ENCODE measurements at places on chromosomes 4 and X. TPM values are rescaled to one million over a fixed set of nuclear protein-coding genes. Genes with fewer than 3 reads are reported as not detected.

GRCh38 chrX:136608295-136608933 lies 39.5 kb upstream of the CD40LG start:
- no peaks in the 10 kb centered on the region for H3K27me3 ChIP-seq
- no peak overlapping the region for H3K4me3 ChIP-seq
- no peaks in the 10 kb centered on the region for H3K4me1 ChIP-seq
- no peak overlapping the region for H3K27ac ChIP-seq
- no peaks in the 10 kb centered on the region for H3K36me3 ChIP-seq
- DNase-seq: peak; percentile 15

DNA sequence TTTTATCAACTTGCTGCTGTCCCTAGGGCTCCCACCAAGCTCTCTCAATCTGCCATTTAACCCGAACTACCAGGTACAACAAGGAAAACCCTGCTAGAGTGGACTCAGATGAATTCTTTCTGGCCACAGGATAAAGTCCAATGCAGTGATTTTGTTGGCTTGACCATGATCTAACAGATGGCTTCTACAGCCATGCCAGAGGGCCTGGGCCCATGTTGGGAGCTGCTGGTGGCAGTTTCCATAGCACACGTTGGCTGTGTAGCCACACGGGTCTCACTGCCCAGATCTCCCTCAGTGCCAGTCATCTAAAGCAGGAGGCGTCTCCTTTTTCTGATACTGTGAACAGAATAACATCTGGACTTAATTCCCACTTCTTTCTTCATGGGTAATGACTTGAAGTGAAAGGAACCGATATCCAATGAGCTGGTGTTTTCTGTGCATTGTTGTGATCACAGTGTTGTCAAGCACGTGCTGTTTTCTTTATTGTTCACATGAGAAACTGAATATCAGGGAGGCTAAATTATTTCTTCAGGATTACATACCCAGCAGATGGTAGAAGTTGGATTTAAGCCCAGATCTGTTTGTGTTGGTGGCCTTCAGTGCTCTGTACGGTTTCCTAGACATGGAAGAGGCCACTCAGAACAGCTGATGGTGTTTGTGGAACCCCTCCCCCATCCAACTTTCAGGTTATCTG lies 85.2 kb upstream of the CLCN4 start:
- H3K4me3 ChIP-seq: no peak overlapping the region
- H3K27me3 ChIP-seq: no peaks in the 10 kb centered on the region
- H3K4me1 ChIP-seq: no peaks in the 10 kb centered on the region
- H3K36me3 ChIP-seq: peaks cover 7% of the 10 kb centered on the region

DNA sequence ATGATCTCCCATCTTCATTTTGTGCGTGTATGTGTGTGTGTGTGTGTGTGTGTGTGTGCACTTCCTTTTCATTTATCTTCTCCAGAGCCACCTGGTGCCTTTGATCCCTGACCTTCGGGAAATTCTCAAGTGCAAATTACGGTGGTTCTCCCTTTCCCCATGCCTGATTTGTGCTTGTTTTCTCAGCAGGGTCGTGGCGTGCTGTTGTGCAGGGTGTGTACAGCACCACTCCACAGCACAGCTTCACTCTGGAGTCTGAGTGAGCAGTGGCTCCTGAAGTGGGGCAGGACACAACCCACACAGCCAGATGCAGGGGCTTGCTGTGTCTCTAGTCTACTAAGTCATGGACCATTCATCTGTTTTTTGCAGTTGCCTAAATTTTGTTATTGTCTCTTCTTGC lies 114.2 kb upstream of the TBC1D9 start:
- H3K27me3 ChIP-seq: no peaks in the 10 kb centered on the region
- H3K4me1 ChIP-seq: peaks cover 6% of the 10 kb centered on the region
- no peaks in the 10 kb centered on the region for H3K36me3 ChIP-seq
- H3K4me3 ChIP-seq: no peak overlapping the region
- no peak for DNase-seq

GRCh38 chr4:156770140-156770539 lies 201.5 kb downstream of the PDGFC start:
- H3K36me3 ChIP-seq: no peaks in the 10 kb centered on the region
- H3K4me3 ChIP-seq: no peak overlapping the region
- H3K4me1 ChIP-seq: peaks cover 51% of the 10 kb centered on the region
- no peaks in the 10 kb centered on the region for H3K27me3 ChIP-seq
- no peak for DNase-seq

The SLC26A1 gene
- 0.16 TPM for total RNA-seq

The GRIA2 gene
- total RNA-seq: not detected

The INTS12 gene
- total RNA-seq: 24.7 TPM

The CXCL1 gene
- not detected for total RNA-seq

The USP17L25 gene
- not detected for total RNA-seq
